Left renal cortex interstitium (tissue), 4 donors: ENCODE measurements at places on chromosomes 11 and 22.

GRCh38 chr11:36233204-36233603 lies 56.0 kb downstream of the COMMD9 start:
- no peak for DNase-seq

- no peak for DNase-seq
These were observed 38.7 kb downstream of the MRTFA start for GRCh38 chr22:40597526-40598430.

- DNase-seq: no peak
These were observed 10.4 kb upstream of the SPINDOC start for GRCh38 chr11:63802637-63803414.

GRCh38 chr22:29089507-29089906 lies 16.7 kb downstream of the KREMEN1 start:
- no peak for DNase-seq

DNA sequence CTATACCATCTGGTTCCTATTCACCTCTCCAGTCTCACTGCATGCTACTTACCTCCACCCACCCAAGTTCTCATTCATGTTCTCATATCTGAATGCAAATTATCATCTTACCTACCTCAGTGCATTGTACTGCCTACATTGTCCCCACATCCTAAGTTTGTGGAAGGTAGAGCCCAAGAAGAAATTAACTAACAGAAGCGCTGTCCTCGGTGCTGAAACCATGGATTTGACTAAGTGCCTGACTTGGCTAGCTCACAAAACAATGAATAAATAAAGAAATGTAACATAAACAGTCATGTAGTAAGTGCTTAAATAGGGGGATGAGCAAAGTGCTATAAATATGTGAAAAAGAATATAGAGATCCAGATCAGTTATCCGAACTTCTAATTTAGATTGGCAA lies 63.2 kb downstream of the GRIA4 start:
- peak; percentile 42 for DNase-seq

- DNase-seq: no peak
These were observed 62.6 kb downstream of the CTTN start for GRCh38 chr11:70460964-70461363.

DNA sequence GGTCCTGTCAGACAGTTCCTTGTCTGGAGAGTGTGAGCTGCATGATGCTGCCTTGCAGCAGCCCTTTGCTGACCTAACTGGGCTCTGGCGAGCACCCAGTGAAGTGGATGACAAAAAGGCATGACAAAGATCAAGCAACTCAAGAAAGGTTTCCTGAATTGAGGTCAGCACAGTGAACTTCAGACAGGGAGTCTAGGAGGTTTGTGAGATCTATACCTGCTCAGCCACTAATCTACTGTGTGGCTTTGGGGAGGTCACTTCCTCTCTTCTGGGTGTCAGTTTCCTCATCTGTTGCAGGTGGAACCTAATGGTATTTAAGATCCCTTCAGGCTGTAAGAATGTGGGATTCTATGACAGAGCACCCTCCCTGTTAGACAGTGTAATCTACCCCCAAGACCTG lies 213.9 kb upstream of the NARS2 start:
- no peak for DNase-seq

DNA sequence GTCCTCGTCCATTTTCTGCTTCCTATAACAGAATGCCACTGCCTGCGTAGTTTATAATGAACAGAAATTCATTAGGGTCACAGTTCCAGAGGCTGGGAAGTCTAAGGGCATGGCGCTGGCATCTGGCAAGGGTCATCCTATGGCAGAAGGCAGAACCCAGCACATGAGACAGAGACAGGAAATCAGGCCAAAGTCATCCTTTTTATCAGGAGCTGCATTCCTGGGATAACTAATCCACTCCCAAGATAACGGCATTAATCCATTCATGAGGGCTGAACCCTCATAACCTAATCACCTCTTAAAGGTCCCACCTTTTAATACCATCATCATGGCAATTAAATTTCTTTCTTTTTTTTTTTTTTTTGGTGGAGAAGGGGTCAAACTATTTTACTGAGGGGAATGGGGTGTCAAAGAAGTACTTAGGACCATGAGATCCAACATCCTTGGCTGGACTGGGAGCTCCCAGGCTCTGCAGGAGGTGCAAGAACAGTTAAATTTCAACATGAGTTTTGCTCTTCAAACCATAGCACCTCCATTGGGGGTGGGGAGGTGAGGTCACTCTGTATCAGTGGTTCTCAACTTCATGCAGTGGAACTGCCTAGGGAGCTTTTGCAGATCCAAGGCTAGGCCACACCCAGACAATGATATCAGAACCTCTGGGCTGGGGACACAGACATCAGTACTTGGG lies 4.4 kb downstream of the TMEM109 start:
- no peak for DNase-seq

GRCh38 chr11:111777094-111778046 lies 11.2 kb upstream of the PPP2R1B start:
- no peak for DNase-seq

GRCh38 chr11:45095691-45096010 lies 50.8 kb upstream of the PRDM11 start:
- DNase-seq: no peak

DNA sequence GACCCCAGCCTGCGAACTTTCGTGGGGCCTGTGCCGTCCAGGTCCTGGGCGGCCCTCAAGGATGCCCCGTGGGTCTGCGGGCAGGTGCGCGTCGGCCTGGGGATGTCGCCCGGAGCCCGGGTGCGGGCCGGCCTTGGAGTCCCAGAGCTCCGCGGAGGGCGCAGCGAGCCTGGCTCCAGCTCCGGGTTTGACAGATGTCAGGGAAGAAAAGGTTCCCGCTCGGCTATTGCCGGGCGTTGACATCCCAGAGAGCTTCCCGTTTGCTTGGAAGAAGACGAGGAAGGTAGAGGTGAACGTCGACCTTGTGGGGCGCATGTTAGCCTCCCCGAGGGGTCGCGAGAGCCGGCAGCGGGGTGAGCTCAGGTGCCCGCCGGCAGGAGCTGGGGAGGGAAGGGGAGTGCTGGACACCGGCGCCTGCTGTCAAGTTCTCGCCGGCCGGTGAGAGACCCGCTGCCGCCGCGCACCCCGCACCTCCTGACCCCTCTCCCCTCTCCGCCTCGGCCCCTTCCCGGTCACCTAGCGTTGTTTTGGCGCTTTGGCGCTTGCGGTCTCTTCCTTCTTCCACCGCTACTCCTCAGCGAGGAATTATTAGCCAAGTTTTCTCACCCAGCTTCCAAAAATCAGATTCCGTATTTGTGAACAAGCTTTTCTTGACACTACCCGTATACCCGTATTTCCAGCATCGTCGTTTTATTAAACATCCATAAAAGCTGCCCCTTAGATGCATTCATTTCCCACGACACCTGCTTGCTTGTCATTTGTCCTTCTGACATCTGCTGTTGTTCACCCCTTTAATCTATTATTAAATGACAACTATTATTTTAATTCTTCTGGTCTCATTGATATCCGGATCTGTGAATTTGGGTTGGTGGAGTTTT lies 1.3 kb downstream of the BMAL1 start:
- DNase-seq: no peak

DNA sequence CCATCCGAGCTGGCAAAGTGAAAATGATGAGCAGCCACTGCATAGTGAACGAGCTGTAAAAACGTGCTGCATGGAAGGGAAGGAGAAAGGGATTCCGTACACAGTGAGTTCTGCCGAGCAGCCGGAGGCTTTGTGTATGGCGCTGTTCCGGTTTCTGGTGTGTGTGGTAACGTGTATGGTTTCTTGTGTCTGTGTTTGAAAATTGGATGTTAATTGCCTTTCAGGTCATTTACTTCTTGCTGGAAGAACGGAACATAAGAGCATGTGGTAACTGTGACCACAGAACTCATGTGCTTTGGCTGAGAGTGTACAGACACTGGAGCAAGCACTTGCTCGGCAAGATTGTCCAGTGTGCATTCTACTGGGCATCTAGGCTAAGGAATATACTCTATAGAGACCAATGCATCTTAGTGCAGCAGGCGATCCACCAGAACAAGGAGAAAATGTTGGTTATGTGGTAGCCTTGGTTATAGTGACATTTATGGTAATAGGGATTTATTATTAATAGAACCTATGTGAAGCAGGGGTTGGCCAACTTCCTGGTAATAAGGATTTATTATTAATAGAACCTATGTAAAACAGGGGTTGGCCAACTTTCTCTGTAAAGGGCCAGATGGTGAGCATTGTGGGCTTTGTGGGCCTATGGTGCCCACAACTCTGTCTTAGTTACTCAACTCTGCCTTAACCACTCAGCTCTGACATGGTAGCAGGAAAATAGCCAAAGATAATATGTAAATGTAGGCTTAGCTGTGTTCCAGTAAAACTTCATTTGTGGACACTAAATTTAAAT lies 49.2 kb downstream of the GRAMD1B start:
- DNase-seq: no peak

- DNase-seq: no peak
These were observed 328.1 kb downstream of the BRD1 start for GRCh38 chr22:49499433-49500075.

DNA sequence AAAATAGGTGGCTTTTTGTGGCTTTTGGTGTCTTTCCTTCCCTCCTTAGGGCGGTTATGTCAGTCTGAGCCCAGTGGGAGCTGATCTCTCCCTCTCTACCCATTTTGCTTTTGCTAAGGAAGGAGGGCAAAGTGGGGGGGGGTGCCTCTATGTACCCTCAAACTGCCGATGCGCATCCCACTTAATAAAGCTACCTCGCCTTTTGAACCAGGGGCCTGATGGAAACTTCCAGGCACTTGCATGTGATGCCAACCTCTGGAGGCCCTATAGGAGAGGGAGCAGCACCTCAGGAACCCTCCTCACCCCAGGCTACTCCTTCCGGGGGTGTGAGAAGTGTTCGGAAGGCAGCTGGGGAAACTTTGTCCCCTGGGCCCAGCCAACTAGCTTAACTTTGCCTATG lies 97.0 kb upstream of the HSD17B12 start:
- no peak for DNase-seq

- DNase-seq: no peak
These were observed 100.7 kb downstream of the NAV2 start for GRCh38 chr11:19813158-19813879.

DNA sequence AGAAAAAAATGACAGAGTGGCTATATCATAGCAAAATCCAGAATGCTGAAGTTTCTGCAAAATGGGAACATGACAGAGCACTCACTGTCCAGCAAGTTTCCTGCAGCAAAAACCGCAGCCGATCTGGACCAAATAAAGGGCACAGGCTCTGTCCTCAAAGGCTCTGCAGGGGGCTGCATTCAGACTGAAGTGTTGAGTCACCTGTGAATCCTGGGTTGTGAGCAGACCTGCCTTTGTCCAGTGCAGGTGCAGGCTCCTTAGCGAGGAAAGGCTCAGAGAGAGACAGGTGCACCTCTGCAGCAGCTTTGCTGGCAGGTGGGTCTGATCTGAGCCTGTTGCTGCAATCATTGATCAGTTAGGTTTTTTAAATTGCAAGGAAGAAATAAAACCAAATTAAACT lies 29.3 kb upstream of the NFAM1 start:
- no peak for DNase-seq

DNA sequence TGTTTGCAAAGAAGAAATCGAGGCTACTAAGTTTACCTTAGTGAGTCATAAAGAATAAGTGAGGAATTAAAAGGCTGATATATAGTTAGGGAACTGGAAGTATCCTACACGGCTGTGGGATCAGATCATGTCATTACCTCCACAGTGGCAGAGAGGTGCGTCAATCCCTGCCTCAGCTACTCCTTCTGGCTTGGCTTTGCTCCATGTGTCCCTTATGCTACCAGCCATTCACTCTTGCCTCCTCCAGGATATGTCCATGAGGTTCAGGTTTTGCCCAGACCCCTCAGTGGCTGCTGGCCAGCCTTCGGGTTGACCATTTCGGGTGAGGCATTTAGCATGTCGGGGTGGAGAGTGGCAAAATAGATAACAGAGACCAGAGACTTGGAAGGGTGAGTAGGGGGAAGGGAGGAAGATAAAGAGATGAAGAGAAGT lies 153.4 kb downstream of the LDLRAD3 start:
- DNase-seq: no peak

DNA sequence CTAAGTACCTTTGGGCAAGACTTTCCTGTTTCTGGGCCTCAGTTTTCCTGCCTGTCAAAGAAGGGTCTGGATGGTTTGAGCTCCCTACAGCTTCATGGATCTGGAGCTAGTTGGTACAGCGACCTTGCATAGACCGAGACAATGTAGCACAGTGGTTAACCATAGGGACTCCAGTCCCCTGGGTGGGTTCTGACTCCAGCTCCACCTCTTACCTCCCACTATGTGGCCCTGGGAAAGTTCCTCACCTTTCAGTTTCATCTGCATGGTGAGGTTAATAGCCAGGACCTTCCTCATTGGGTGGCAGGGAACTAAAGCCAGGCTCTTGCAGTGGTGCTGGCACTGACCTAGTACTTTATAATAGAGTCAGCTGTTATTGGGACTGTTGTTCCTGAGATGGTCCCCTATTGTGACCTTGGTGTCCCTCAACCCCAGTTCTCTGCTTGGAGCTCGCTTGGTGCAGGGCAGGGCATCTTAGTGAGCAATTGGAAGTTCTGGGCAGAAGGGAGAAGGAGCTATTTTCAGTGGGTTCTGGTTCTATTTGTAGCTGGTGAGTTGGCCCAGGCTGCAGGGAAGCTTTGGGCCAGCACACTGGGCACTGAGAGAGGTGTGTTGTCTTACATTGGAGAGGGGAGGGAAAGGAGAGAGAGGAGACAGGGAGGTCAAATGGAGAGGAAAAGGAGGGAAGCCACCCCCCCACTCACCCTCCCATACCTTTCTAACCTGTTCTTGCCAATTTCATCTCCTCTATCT lies 10.7 kb upstream of the MTMR3 start:
- no peak for DNase-seq

DNA sequence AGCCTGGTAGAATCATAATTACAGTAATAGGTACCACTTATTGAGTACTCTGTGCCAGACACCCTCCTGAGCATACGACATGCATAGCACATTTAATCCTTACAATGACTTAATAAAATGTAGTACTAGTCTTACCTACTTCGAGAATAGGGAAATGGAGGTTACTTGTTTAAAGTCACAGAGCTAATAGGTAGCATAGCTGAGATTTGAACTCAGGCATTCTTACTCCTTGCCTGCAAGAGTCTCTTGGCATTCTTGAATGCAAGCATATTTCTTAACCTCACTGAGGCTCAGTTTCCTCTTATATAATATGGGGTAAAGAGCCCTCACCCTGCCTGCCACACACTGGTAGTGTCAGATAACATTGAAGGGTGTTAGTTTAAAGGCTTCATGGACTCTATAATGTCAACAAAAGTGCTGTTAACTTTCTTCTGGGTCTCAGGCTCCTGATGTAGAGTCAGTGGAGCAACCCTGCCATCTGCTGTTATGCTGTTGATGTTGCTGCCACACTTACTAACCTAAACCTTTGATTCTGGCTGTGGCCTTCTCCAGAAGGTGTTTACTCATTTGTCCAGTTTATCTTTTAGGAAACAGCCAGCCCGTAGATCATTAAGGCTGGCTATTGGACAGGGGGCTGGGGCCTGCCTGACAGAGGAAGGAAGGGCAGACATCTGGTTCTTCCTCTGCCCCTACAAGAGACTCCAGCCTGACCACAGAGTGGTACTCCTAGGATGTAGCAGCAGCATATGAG lies 18.9 kb downstream of the LIMK2 start:
- no peak for DNase-seq

GRCh38 chr11:121494355-121495099 lies 41.8 kb upstream of the SORL1-AS1 start:
- DNase-seq: no peak

DNA sequence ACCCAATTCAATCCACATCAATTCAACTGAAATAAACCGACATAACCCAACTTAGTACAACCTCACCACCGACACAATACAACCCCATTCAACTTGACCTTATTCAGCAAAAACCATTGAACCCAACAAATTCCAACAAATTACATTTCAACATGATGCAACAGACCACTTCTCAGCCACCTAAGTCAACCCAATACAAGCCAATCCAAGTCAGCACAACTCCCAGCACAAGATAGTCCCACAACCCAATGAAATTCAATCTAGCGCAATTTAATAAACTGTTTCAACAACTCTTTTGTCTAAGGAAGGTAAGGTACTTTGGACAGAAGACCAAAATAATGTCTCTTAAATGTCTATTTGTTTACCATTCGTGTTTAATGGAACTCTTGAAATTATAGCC lies 226.0 kb downstream of the MIAT start:
- DNase-seq: no peak
